ENCODE measurements at places on chromosomes 4 and X.

GRCh38 chr4:13545394-13545808 lies 1.1 kb upstream of the NKX3-2 start:
- DNase-seq = no peak

DNA sequence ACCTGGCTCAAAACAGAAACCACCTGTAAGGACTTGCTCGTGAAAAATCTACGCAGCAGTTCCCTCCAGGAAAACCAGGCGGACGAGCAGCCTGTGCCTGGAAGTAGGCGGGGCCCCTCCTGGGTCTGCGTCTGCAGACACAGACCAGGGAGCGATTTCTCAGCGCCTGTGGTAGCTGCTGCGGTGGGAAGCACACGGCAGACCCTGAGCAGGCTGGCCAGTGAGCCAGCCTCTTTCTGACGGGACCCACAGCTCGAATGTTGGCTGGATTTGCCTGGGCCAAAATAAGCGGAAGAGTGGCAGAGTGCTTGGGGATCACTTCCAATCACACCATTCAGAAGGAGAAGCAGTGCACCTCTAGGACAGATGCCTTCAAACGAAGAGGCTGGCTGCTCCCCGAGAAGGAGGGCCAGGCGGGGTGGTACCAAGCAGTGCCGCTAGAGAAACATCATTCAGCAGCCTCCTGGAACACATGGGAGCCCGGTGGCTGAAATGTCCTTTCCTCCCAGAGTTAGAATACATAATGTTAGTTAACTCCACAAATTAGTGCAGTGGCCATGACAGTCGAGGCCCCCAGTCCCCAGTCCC lies 85.9 kb downstream of the GATB start:
- no peak for DNase-seq

- DNase-seq = no peak
Observed at GRCh38 chr4:15443371-15444160, 15.7 kb downstream of the C1QTNF7 start.

GRCh38 chrX:13491061-13491460 lies 78.3 kb upstream of the EGFL6 start:
- DNase-seq = no peak

GRCh38 chr4:79175716-79176115 lies 150.1 kb downstream of the NAA11 start:
- no peak for DNase-seq

- DNase-seq = no peak
Observed at GRCh38 chr4:1380368-1381151, 25.7 kb downstream of the NKX1-1 start.

GRCh38 chr4:98260047-98260578 lies 1.1 kb upstream of the RAP1GDS1 start:
- DNase-seq = no peak

DNA sequence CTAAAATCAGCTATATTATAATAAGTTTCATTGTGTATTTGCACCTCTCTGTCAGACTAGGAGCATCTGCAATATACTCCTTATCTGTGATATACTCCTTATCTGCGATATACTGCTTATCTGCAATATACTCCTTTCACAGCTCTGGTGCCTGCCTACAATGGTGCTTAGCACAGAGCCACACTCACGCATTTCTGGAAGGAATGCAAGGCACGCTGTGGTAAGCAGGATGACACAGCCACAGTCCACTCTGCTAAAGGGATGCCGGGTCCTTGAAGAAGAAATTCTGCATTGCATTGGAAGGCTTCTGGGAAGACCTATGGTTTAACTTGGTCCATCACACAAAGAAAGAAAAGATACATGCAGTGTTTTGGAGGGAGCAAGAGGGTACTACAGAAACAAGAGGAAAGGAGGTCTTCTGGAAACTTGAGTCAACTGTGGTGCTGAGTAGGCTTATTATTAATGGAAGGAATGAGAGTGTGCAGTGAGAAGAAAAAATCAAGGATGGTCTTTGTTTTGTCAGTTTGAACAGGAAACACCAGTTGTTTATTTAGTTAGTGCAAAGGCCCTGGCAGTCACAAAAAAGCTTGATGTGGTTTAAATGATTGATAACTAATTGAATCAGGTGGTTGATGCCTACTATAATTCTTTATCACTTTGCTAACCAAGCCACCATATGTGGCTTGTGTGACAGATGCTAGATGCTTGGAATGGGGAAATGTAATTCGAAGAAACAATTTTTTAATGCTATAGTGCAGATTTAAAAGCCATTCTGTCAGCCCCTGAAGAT lies 342.3 kb downstream of the GRXCR1 start:
- DNase-seq = no peak

- no peak for DNase-seq
Observed at GRCh38 chr4:136489101-136489500, 1043.2 kb downstream of the PCDH18 start.

DNA sequence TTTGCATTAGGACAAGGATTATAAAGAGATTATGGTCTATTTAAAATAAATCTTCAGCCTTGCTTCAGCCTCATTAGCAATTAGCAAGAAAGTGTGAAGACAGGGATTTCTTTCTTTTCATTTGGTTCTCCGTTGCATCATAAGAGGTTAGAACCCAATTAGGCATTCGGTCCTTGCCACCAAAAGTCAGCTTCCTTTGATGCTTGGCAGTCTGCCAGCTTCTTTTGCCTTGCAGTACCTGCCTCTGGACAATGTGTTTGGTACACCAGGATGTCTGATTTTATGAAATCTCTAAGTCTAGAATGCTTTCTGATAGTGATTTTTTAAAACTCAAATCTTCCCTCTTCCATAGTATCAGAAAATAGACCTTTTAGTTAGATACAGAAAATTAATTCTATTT lies 12.4 kb downstream of the SMIM20 start:
- DNase-seq = no peak

DNA sequence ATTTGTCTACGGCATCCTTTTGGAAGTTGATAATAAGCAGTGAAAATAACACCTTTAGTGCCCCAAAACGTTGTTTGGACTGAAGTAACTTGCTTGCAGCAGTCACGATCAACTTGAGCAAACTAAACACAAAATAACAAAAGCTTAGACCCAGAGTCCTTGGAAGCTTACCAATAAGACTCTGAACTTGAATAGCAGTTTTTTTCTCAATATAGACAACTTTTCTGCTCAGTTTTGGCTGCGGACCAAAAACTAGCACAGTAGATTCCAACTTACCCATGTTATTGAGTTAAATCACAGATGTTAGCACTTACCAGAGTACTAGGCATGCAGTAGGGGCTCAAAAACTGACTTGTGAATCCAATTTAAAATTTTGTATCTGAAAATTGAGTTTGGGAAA lies 746.9 kb downstream of the PCDH19 start:
- no peak for DNase-seq

GRCh38 chr4:172243551-172243950 lies 430.3 kb downstream of the GALNTL6 start:
- DNase-seq = no peak

GRCh38 chr4:121794505-121795188 lies 6.5 kb upstream of the EXOSC9 start:
- no peak for DNase-seq

GRCh38 chr4:47473141-47473750 lies 9.7 kb upstream of the COMMD8 start:
- no peak for DNase-seq

DNA sequence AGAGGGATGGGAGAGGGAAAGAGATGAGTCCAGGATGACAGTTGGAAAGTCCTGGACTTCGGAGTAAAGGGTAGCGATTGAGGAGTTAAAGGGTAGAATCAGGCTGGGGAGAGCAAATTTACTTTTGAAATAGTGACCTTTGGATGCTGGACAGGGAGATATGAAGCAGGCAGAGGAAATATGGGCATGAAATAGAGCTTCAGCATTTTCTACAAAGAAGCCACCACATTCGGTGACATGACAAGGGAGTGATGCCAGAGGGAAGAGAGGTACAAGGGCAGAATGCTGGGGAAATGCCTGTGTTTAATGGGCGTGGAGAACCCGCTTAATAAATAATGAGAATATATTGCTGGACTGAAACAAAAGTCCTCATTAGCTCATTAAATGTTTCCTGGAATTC lies 92.7 kb downstream of the TBL1X start:
- no peak for DNase-seq

DNA sequence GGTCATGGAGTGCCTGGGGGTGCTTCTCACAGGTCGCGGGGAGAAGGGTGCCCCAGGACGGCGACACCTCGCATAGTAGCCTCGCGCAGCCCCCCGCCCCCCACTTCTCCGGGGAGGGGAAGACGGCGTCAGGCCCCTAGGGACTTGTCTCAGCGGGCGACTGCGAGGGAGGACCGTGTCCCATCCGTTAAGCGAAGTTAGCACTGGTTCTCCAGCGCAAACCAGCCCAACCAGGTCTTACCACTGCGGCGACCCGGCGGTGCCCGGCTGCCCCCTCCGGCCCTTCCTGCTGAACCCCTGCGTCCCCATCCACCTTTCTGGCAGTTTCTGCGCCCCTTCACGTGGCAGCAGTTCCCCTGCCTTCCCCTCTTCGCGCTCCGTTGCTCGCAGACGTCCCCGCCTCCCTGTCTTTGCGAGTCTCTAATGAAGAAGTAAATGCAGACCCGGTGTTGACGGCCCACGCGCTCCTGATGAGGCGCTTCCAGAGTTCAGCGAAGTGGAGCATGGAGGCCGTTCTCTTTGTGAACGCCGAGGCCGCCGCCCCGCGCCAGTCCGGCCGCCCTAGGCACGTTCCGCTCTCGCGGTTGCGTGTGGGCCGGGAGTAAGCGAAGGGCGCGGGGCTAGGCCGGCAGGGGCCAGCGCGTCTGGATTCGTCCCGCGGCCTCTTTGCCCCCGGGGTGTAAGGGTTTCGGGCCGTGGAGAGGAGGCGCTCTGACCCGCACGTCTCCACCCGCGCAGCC lies 3.0 kb downstream of the SLIT2 start:
- no peak for DNase-seq

- no peak for DNase-seq
Observed at GRCh38 chr4:39510348-39510929, 16.8 kb downstream of the UGDH start.

DNA sequence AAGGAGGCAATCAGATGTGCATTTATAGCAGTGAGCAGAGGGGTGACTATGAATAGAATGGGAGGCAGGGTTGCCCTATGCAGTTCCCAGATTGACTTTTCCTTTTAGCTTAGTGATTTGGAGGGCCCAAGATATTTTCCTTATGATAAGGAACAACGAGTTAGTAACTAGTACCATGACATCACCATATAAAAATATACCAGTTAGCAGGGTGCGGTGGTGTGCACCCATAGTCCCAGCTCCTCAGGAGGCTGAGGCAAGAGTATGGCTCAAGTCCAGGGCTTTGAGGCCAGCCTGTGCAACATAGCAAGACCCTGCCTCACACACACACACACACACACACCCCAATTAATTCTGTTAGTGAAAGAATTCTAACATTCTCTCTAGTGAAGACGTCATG lies 53.0 kb downstream of the IL13RA2 start:
- DNase-seq = no peak

- no peak for DNase-seq
Observed at GRCh38 chrX:19906293-19906692, 18.9 kb upstream of the SH3KBP1 start.

- DNase-seq = no peak
Observed at GRCh38 chrX:10001496-10001895, 34.3 kb downstream of the CLDN34 start.

DNA sequence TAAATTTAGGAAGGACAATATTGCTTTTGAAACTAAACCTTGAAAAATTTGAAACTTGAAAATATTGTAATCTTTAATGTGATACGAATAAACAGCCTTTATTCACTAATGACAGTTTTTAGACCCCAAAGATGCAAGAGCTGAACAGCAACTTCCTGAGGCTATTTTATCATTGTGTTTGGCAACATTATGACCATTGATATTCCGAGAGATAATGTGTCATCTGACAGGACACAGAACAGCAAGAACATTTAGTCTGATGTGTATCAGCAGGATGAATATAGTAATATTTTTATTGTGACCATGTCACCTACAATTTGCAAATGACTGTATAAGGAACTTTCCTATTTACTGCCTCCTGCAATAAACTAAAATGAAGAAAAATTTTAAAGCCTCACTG lies 316.0 kb downstream of the ADAM29 start:
- no peak for DNase-seq

- peak; percentile 38 for DNase-seq
Observed at GRCh38 chr4:8537041-8537461, 43.1 kb upstream of the GPR78 start.

DNA sequence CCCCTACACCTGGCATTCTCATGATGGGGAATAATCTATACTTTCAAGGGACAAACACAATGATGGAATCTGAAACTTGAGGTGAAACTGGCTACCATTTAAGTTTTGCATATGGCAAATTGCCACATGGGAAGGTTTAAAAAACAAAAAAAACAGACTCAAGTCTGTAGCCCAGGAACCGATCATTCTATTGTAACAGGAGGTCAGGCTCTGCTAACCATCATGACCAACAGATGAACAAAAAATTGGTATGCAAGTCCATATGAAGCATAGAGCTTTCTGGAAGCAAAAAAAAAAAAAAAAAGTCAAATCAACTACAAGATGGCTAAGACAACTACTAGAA lies 594.3 kb upstream of the DIPK2B start:
- no peak for DNase-seq

- no peak for DNase-seq
Observed at GRCh38 chr4:186676531-186677161, 47.0 kb downstream of the FAT1 start.
